Fibroblast of skin of scalp (primary cell): ENCODE measurements at places on chromosomes 2 and 18.

- DNase-seq = no peak
Measured at GRCh38 chr2:147623328-147623727, 221.5 kb upstream of the ACVR2A start.

GRCh38 chr18:69871363-69871762 lies 76.3 kb downstream of the CD226 start:
- DNase-seq = no peak

DNA sequence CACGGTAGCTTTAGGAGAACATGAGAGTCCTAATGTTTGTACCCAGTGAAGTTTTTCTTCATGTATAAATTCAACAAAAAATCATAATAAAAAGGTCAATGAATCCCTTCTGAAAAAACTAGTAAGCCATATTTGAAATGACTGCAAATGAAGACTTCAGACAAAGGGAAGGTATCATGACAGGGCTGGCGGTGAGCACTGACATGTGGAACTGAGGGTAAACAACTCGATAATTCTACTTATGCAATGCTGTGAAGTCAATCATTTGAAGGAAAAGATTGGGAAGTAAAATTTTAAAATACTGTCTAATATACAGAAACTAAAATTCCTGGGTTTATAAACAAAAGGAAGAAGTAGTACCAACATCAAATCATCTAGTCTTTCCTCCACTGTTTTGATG lies 190.2 kb upstream of the COPS8 start:
- DNase-seq = no peak

GRCh38 chr2:109185338-109185737 lies 56.3 kb downstream of the SH3RF3 start:
- no peak for DNase-seq

DNA sequence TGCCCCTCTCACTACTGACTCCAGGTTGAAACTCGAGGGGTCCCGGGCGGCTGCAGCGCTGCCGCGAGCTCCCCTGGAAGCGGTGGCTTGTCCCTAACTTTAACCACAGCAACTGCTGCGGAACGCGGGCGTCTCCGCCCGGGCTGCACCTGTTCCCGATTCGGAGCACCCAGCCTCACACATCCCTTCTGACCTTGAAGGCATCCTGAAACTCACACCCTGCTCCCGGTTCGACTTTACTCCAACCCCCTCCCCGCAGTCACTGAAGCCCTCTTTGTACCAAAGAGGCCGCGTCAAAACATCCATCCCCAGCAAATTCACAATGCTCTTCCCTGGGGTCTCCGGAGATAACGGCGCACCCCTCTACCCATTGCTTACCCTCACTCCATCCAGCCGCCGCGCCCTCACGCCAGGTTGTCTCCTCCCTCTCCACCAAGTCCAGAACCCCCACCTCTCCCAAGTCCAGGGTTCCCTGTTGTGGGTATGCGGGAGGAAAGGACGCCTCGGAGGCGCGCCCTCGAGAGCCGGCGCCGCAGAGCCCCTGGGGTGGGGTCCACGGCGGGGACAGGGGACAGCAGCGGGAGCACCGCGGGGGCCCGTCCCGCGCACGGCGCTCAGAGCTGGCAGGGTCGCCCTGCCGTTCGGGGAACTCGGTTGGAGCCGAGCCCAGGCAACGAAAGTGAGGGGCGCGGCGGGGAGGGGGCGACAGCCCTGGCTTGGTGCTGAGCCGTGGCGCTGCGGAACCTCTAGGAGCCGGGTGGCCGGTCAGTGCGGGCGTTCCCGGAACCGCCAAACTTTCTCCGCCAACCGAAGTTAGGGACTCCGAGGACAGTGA lies 934 bp downstream of the MYO5B start:
- no peak for DNase-seq

DNA sequence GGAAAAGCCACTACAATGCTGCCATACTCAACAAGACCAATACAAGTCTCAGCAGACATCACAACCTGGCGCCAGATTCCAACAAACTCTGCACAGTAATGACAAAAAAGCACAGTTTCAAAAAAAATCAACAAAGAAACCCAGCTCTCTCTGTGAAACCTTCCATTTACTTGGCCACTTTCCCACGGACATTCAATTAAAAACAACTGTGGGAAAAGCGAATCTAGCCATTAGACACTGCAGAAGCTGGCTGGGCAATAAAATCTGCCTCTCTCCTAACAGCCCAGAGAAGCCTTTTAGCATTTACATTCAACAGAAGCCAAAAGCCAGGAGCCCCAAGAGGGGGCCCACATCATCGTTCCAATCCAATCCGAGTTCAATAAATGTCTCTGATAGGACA lies 128.9 kb downstream of the HDAC4 start:
- peak; percentile 52 for DNase-seq

- peak; percentile 92 for DNase-seq
Measured at GRCh38 chr2:107681936-107682335, 144.8 kb upstream of the RGPD4 start.

DNA sequence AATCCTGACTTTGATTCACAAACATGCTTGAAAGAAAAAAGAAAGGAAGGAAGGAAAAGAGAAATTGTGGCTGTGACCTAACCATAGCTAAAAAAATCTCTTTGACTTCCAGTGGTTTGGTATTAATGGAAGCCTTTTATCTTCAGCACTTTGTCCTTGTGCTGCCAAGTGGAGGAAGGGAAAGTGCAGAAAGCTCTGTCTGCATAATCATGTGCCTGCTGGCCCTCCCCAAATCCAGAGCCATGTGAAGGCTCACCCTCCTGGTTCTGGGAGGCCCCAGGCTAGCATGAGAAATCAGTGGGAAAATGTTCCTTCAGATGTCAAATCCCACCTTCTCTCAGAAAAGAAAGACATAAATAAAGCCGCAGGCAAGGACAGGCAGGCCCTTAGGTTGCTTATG lies 48.3 kb upstream of the BMPR2 start:
- DNase-seq = no peak

DNA sequence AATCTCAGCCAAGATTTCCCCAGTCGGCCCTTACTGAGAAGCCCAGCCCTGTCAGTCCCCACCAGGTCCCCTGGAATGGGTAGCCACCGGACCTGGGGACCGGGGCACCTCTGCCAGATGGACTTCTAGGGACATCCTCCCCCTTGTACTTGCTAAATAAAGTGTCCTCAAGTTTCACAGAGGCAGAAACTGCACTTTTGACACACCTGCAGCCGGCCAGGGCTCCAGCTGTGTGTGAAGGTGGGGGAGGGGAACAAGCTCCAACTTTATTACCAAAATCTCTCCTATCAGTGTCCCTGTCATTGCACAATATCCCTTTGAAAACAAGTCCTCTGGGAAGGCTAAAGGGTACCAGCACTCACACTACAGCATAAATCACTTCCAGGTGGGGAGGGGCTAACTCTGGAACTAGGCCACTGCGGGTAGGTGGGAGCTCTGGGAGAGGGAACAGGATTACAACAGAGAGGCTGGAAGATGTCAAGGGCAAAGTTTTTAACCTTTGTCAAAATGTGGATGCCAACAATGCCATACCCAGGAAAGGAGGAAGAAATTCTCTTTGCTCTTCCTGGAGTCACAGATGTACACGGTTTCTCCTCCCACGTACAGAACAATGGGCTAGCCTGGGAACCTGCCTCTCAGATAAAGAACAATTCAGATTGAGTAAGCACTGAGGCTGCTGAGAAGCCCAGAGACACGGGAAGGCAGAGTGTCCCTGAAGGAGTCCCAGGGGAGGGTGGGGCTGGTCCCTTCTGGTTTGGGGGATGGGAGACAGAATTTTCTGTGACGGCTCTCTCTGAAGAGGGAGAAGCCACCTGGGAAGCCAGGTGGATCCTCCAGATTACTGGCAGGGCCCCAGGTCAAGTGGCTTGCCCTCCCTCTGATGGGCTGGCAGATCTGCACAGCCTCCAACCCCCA lies 11.0 kb downstream of the SDC1 start:
- DNase-seq = no peak

GRCh38 chr2:226136739-226137138 lies 662.9 kb downstream of the IRS1 start:
- no peak for DNase-seq

DNA sequence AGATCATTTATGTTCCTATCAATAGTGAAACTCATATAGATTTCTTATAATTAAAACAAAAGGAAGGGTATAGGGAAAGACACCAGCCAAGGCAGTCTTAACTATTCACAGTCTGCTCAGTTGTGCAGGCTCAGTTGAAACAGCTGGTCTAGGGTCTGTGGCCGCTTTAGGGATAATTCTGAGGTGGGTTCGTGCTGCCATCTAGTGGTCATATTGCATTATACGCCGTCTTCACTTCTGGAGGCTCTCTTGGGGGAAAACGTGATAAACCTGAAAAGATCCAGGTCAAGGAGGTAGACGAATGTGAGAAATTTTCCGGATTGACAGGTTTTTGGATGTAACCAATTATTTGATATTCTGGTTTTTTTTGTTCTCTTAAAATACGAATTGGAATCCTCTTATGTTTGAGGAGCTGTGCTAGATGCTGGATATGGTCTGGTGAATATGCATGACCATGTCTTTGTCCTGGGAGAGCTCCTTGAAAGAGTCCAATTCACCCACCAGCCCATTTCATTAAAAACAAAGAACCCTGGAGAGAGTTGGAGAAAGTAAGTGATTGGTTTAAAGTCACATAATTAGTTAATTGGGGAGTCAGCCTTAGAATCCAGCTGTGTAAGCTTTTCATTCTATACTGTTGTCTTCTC lies 492.4 kb downstream of the PLCL1 start:
- peak; percentile 56 for DNase-seq

- no peak for DNase-seq
Measured at GRCh38 chr18:57334383-57334782, 18.0 kb upstream of the ST8SIA3 start.

GRCh38 chr2:161842736-161843433 lies 218.7 kb downstream of the SLC4A10 start:
- DNase-seq = no peak

GRCh38 chr2:79975791-79976565 lies 328.6 kb downstream of the LRRTM1 start:
- no peak for DNase-seq
